ENCODE measurements at places on chromosomes 2 and 18.

DNA sequence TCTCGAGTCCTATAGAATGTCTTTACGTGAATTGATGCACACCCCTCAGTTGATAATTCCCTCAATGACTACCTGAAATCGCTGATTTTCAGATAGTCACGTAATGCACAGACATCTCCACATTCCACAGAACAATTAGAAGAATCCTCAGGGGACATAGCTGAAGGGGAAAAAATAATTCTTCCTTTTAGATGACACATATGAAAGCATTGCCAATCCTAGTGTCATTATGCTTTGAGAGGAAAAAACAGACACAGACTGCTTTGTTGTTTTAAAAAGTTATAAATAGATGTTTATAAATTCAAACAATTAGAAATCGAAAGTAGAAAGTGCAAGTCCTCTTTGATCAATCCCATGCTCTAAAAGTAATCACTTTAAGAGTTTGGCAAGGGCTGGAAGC, 100.6 kb upstream of the FN1 start:
- no peak for DNase-seq

DNA sequence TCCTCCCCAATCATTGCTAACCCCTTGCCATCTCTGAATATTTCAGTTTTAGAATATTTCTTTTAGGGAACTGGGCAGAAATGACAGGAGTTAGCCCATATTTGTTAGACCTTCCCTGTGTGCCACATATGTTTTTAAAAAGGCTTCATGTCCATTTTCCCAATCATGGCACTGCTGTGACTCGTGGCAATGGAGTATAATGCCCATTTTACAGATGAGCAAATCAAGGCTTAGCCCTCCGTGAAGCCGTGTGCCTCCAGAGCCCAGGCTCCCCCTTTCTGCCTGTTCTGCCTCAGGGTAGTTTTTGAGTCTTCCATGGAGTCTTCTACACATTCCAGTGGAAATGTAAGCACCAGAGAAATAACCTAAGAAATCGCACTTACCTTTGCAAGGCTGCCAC, 130.1 kb downstream of the KCTD1 start:
- no peak for DNase-seq

DNA sequence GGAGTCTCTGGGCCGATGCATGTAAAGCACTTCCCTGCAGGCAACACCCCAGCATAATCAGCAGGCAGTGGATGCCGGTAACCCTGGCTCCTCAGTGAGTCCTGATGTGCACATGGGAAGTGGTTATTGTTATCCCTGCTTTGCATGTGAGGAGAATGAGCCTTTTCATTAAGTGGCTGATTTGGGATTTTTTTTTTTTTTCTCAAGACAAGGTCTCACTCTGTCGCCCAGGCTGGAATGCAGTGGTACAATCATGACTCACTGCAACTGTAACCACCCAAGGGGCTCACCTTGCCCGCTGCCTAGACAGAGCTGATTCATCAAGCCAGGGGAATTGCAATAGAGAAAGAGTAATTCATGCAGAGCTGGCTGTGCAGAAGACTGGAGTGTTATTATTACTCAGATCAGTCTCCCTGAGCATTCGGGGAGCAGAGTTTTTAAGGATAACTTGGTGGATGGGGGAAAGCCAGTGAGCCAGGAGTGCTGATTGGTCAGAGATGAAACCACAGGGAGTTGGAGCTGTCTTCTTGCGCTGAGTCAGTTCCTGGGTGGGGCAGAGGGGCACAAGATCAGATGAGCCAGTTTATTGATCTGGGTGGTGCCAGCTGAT, 95.4 kb downstream of the SOCS6 start:
- DNase-seq, result no peak

- no peak for DNase-seq
Measured at GRCh38 chr2:159227467-159227866, 59.0 kb downstream of the WDSUB1 start.

DNA sequence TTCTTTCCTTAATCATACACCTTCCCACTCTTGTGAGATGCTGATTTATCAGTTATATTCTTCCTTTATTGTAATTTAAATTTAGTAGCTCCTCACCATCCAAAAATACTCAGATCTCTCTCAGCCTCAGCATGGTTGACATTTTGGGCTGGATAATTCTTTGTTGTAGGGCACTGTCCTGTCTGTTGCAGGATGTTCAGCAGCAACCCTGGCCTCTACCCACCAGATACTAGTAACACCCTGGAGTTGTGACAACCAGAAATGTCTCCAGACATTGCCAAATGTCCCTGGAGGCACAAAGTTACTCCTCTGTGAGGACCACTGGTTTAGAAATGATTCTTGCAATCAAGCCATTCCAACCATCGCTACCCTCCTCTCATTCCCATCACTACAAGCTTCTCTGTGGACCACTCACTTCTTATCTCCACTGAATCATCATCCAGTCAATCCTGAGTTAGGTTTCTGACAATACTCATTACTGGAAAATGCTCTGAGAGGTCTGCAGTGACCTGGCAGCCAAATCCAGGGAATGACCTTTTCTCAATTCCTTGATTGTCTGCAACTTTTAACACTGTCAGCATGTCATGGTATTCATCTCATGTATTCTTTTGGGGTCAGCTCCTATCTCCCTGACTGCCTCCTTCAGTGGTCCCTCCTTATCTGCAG, 43.3 kb downstream of the OSBPL6 start:
- no peak for DNase-seq

GRCh38 chr2:227183657-227184367, 19.4 kb downstream of the COL4A3 start:
- no peak for DNase-seq

Data from stimulated activated CD4-positive, alpha-beta T cell treated with anti-CD3 and anti-CD28 coated beads, Interleukin-12 subunit alpha, Interleukin-12 subunit beta, amount 100 ng/mL, for 24 hours (primary cell).